Osteoblast (primary cell): ENCODE measurements at places on chromosomes 7 and 10.

GRCh38 chr10:114301951-114302710 is 63.1 kb downstream of the VWA2 start:
- peaks cover 10% of the 10 kb centered on the region for H3K27me3 ChIP-seq
- peaks cover 17% of the 10 kb centered on the region for H3K4me1 ChIP-seq
- DNase-seq, result no peak
- H3K4me3 ChIP-seq, result no peak overlapping the region
- no peak overlapping the region for H3K27ac ChIP-seq

DNA sequence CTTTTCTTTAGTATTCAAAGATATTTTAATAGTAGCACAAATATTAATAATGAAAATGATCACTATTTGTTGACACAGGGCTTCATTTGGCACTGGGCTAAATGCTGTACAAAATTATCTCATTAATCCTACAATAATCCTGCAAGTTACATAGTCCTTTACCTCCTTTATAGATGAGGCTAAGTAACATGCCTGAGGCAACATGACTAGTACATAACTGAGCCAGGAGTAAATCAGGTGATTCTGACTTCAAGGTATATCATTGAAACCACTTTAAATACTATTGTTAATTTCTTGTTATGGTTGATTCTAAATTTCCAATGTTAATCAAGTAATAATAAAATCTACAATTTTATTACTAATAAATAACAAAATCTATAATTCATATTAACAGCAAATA is 39.8 kb downstream of the SEM1 start:
- H3K4me1 ChIP-seq, result peaks cover 6% of the 10 kb centered on the region
- no peak for DNase-seq
- no peaks in the 10 kb centered on the region for H3K27me3 ChIP-seq
- no peak overlapping the region for H3K27ac ChIP-seq
- H3K36me3 ChIP-seq, result no peaks in the 10 kb centered on the region

DNA sequence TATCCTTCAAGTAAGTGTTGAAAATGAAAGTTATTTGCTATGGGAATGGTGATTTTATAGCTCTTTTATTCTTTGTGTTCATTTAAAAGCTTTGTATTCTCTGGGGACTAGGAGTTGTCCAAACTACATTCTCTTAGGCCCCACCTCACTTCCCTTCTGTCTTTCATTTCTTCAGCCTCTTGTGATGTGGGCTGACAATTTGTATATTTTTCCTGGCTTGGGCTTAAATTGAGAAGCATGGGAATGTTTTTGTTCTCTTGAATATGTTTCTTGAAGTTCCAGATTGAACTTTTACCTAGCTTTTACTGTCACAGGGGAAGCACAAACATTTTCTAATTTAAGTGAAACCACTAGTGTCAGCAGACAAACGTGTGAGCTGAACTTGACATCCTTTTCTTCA is 27.9 kb downstream of the BBS9 start:
- H3K4me3 ChIP-seq, result no peak overlapping the region
- H3K27me3 ChIP-seq, result no peaks in the 10 kb centered on the region
- no peak for DNase-seq
- H3K27ac ChIP-seq, result no peak overlapping the region
- H3K4me1 ChIP-seq, result peaks cover 37% of the 10 kb centered on the region

GRCh38 chr7:23346316-23346715 is 47.2 kb downstream of the MALSU1 start:
- H3K4me3 ChIP-seq, result no peak overlapping the region
- H3K36me3 ChIP-seq, result peaks cover 5% of the 10 kb centered on the region
- DNase-seq, result no peak
- no peak overlapping the region for H3K27ac ChIP-seq
- peaks cover 50% of the 10 kb centered on the region for H3K4me1 ChIP-seq
- no peaks in the 10 kb centered on the region for H3K27me3 ChIP-seq

GRCh38 chr10:59465088-59465487 is 102.7 kb upstream of the FAM13C start:
- H3K4me3 ChIP-seq, result no peak overlapping the region
- no peak overlapping the region for H3K27ac ChIP-seq
- no peaks in the 10 kb centered on the region for H3K27me3 ChIP-seq
- no peaks in the 10 kb centered on the region for H3K36me3 ChIP-seq

- no peaks in the 10 kb centered on the region for H3K27me3 ChIP-seq
- no peak overlapping the region for H3K4me3 ChIP-seq
- no peaks in the 10 kb centered on the region for H3K4me1 ChIP-seq
- peaks cover 7% of the 10 kb centered on the region for H3K36me3 ChIP-seq
- no peak overlapping the region for H3K27ac ChIP-seq
These were observed 7.3 kb upstream of the ZNF777 start for GRCh38 chr7:149468208-149468607.

GRCh38 chr10:6136215-6137201 is 47.7 kb downstream of the RBM17 start:
- H3K27me3 ChIP-seq, result peaks cover 21% of the 10 kb centered on the region
- DNase-seq, result peak; percentile 94
- peaks cover 22% of the 10 kb centered on the region for H3K4me1 ChIP-seq
- peak overlapping the region; percentile 46 for H3K4me3 ChIP-seq

DNA sequence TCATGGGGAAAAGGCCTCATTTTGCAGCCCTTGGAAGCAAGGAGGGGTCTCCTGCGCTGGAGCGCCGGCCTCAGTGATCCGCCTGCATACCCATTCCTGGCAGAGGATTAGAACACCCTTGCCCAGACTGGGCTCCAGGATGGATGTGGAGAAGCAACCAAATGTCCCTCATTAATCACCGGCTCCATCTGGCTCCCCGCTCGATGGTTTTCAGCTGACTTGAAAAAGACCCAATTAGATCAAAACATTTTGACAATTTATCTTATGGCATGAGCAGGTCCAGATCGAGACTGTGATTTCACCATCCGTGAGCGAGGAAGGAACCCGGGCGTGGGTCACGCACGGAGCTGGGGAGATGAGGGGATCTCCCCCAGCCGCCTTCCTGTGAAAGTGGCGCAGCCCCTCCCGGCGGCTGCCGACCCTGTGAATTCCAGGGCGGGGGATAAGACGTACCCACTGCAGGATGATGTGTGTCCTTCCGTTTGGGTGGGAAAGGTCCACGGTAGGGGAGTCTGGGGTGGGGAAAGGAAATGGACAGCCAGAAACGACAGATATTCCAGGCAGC is 141.6 kb downstream of the EMX2 start:
- H3K4me1 ChIP-seq, result no peaks in the 10 kb centered on the region
- no peak overlapping the region for H3K4me3 ChIP-seq
- no peaks in the 10 kb centered on the region for H3K27me3 ChIP-seq
- H3K36me3 ChIP-seq, result no peaks in the 10 kb centered on the region

DNA sequence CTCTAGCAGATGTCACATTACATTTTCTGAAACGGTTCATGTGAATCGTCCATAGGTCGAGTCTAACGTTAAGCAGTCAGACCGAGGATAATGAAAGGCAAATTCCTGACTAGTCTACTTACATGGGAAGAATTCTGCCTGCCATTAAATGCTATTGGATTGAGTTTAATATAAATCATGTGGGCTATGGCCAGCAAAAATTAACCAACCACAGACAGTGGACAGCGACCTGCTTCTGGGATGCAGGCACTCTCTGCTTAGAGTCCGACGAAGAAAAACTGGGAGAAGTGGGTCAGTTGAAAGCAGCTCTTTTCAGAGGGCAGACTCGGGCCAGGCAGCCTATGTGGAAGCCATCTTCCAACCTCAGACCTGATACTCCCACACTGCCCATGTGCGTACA is 16.6 kb downstream of the PIP4K2A start:
- H3K27me3 ChIP-seq, result no peaks in the 10 kb centered on the region
- peaks cover 10% of the 10 kb centered on the region for H3K4me1 ChIP-seq
- H3K4me3 ChIP-seq, result no peak overlapping the region
- H3K27ac ChIP-seq, result no peak overlapping the region
- no peak for DNase-seq

- no peaks in the 10 kb centered on the region for H3K27me3 ChIP-seq
- H3K4me1 ChIP-seq, result no peaks in the 10 kb centered on the region
- H3K4me3 ChIP-seq, result no peak overlapping the region
- no peak overlapping the region for H3K27ac ChIP-seq
- DNase-seq, result no peak
- no peaks in the 10 kb centered on the region for H3K36me3 ChIP-seq
These were observed 12.8 kb downstream of the ICA1 start for GRCh38 chr7:8249121-8249520.

DNA sequence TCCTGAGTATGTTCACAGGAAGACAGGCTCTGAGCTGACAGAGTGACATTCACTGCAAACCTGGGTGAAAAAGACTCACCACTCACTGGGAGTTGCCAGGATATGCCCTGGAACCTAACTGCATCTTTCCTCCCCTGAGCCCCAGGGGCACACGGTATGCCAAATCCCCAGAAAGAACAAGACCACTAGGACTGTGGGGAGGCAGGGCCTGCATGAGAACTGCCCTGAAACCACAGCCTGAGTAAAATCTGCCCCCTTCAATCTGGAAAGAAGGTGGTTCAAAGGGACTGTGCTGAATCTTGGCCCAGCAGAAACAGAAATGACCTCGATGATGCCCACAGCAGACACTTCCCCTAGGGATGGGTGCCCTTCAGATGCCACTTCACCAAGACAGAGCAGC is 6.5 kb downstream of the FAM53B start:
- DNase-seq, result no peak
- no peaks in the 10 kb centered on the region for H3K36me3 ChIP-seq
- no peaks in the 10 kb centered on the region for H3K27me3 ChIP-seq
- H3K4me1 ChIP-seq, result peaks cover 31% of the 10 kb centered on the region
- no peak overlapping the region for H3K4me3 ChIP-seq

DNA sequence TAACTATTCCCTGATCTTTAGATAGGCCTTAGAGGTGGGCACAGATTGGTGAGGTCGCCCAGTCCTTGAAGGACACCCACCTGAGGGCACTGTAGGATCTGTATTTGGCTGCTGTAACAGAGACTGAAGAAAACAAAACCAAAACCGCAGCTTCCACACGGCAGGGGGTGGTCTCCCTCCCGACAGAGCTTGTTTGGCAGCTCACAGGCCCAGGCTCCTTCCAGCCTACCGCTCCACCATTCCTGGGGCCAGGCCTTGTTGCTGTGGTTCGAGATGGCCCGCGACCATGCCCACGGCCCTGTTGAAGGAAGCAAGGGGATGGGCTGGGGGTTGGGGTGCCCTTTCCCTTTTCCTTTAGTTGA is 30.4 kb downstream of the ZNF783 start:
- H3K27me3 ChIP-seq, result no peaks in the 10 kb centered on the region
- H3K4me1 ChIP-seq, result no peaks in the 10 kb centered on the region
- no peak overlapping the region for H3K4me3 ChIP-seq
- H3K36me3 ChIP-seq, result peaks cover 32% of the 10 kb centered on the region

DNA sequence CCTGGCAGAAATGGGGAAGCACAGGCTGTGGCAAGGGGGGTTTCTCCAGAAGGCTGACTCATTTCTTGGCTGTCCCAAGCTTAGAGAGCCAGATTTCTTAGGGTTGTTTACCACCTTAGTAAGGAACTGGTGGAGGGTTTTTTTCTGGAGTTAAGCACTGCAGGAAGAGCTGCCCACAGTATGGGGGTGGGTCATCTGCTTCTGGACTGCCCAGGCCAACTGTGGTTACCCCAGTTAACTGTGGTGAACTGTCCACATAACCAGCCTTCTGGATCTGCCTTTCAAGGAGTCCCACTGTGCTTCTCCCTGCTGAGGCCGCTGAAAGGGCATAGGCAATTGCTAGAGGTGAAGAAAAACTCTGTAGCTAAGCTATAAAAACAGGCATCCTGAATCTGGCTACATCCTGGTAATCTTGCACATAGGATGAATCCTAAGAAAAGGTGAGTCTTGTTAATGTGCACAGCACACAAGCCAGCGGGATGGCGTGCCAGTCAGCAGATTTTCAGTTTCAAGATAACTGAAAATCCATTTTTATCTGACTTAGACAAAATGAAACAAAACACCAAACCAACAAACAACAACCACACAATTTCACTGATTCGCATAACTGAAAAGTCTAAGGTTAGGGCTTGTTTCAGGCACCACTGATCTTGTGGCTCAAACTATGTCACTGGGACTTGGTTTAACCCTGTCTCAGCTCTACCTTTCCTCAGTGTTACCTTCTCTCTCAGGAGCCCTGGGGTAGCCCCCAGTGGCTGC is 21.6 kb upstream of the TSPAN33 start:
- DNase-seq, result peak; percentile 53
- no peaks in the 10 kb centered on the region for H3K4me1 ChIP-seq
- no peak overlapping the region for H3K27ac ChIP-seq
- no peak overlapping the region for H3K4me3 ChIP-seq
- H3K36me3 ChIP-seq, result no peaks in the 10 kb centered on the region

GRCh38 chr10:124064676-124065075 is 28.7 kb downstream of the CHST15 start:
- no peak overlapping the region for H3K4me3 ChIP-seq
- peaks cover 11% of the 10 kb centered on the region for H3K4me1 ChIP-seq
- peaks cover 12% of the 10 kb centered on the region for H3K27me3 ChIP-seq
- no peak overlapping the region for H3K27ac ChIP-seq
- no peak for DNase-seq
- no peaks in the 10 kb centered on the region for H3K36me3 ChIP-seq

DNA sequence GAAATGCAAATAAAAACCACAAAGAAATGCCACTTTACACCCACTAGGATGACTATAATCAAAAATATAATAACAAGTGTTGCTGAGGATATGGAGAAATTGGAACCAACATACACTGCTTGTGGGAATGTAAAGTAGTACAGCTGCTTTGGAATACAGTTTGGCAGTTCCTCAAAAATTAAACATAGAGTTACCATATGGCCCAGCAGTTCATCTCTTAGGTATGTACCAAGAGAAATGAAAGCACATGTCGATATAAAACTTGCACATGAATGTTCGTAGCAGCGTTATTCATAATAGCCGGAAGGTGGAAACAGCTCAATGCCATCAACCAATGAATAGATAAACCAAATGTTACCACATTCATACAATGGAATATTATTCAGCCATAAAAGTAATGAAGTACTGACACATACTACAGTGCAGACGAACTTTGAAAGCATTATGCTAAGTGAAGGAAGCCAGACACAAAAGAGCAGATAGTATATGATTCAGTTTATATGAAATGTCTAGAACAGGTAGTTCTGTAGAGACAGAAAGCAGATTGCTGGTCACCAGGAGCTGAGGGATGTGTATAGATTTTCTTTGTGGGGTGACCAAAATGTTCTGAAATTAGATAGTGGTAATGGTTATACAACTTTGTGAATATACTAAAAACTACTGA is 12.4 kb downstream of the BCAP29 start:
- H3K4me1 ChIP-seq, result peaks cover 24% of the 10 kb centered on the region
- H3K27ac ChIP-seq, result peak overlapping the region; percentile 58
- peaks cover 10% of the 10 kb centered on the region for H3K36me3 ChIP-seq
- H3K27me3 ChIP-seq, result no peaks in the 10 kb centered on the region
- no peak for DNase-seq

GRCh38 chr7:46565253-46566096 is 644.4 kb upstream of the IGFBP3 start:
- H3K36me3 ChIP-seq, result no peaks in the 10 kb centered on the region
- H3K27me3 ChIP-seq, result no peaks in the 10 kb centered on the region
- peaks cover 11% of the 10 kb centered on the region for H3K4me1 ChIP-seq
- peak; percentile 15 for DNase-seq
- peak overlapping the region; percentile 69 for H3K27ac ChIP-seq
- H3K4me3 ChIP-seq, result no peak overlapping the region

GRCh38 chr10:44589181-44589943 is 204.5 kb upstream of the CXCL12 start:
- H3K36me3 ChIP-seq, result no peaks in the 10 kb centered on the region
- no peaks in the 10 kb centered on the region for H3K4me1 ChIP-seq
- DNase-seq, result peak; percentile 25
- no peak overlapping the region for H3K27ac ChIP-seq
